ENCODE measurements at places on chromosomes 11 and 22.

- no peak for DNase-seq
Observed at GRCh38 chr11:44626645-44627044, 61.2 kb downstream of the CD82 start.

GRCh38 chr11:77596626-77597025 lies 6.9 kb downstream of the AQP11 start:
- no peak for DNase-seq

DNA sequence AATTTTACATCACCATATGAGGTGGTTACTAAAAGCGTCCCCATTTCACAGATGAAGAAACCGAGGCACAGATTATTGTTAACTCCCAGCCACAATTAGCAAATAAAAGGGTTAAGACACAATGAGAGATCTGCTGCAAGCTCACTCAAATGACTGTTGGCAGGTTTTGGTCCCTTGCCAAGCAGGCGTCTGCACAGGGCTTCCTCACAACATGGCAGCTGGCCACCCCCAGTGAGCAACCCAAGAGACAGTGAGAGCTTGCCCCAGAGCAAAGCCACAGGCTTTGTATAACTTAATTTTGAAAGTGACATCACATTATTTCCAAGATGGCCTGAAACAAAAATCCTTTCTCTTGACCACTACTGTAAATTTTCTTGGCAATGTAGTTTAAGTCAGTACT lies 217.6 kb downstream of the NTM start:
- no peak for DNase-seq

GRCh38 chr11:129813231-129813791 lies 2.3 kb upstream of the TMEM45B start:
- DNase-seq, result no peak

- no peak for DNase-seq
Observed at GRCh38 chr11:76808171-76808570, 25.0 kb downstream of the TSKU start.
